ENCODE measurements at places on chromosomes 7 and 10. TPM values are rescaled to one million over a fixed set of nuclear protein-coding genes. Genes with fewer than 3 reads are reported as not detected.

DNA sequence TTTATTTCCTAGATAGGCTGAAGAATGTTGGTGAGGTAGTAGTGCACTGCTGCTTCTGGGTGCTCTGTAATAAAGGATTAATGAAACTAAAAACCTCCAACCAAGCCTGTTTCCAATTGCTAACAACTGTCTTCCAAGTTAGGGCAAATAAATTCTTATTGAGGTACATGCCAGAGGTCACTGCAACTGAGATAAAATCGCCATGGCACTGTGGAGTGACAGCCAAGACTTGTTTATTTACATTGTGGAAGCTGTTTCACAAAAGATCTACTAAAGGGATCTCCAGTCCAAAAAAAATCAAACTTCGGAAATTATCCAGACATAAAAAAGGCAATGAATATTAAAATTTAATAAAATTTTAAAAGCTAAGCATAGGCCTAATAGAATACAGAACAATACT is 65.2 kb downstream of the HYCC1 start:
- DNase-seq, result no peak

DNA sequence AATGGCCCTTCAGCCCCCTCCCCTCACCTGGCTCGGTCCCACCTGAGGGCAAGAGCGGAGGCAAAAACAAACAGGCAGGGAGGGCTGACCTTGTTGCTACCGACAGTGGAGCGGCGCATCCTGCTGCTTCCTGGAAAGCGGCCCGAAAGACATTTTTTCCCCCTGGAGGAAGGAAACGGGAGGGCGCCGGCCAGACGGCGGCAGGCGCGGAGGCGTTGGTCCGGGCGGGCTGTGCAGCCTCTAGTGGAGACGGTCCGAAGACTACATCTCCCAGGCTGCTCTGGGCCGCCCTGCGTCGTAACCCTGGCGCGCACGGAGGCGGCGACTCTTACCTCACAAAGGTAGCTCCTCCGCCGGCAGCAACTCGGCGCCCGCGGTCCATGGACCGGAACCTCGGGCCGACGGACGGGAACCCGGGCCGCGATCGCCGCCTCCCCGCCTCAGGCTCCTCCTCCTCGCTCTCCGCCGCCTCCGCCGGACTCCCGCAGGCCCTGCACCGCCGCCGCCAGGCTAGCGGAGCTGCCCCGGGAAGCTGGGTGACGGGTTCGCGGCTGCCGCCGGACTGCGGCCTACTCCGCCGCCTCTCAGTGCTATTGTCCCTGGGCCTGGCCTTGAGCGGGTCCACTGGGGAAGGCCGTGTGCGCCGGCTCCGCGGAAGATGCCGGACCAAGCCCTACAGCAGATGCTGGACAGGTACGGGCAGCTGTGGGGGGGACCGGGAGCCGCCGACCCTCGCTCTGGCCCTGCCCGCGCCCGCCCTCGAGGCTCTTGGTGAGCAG is at the start of the genes CPEB3 and MARCHF5:
CPEB3 (minus strand) TSS at position 242 of the 779 bp plus-strand sequence. CDS start 50,728 bp downstream, outside the sequence.
MARCHF5 (plus strand) TSS at position 331 of the 779 bp plus-strand sequence; CDS start at position 659, 328 bp downstream.
- DNase-seq, result peak; percentile 96

DNA sequence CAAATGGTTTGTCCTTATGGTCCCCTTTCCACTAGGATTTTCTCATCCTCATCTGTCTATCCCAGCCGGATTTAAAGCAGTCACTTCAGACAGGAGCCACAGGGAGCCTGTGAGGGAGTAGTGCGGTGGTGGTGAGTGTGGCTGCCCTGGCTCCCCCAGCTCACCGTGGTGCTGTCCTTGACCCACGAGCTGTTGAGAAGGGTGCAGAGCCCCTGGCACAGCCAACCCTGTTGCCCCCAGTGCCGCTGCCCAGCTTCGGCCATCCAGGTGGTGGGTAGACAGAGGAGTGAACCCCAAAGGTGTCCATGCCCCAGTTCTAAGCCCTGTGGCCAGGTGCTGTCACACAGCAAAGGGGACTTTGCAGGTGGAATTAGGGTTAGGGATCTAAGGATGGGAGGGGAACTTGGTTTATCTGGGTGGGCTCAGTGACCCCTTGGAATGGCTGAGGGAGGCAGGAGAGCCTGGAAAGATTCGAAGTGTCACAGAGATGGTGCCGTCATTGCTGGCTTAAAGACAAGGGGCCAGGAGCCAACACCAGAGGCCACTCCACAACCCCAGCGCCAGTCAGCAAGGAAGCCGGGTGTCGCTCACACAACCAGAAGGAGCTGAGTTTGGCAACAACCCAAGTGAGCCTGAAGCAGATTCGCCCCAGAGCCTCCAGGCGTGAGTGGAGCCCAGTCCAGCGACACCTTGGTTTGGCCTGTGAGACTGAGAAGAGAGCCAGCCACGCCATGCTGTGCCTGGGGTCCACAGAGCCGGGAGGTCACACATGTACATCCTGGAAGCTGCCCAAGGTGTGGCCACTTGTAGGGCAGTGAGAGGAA is 142.4 kb downstream of the ADCY1 start:
- DNase-seq, result no peak

- DNase-seq, result no peak
These were observed 266.6 kb downstream of the DNAJB9 start for GRCh38 chr7:108836256-108836655.

DNA sequence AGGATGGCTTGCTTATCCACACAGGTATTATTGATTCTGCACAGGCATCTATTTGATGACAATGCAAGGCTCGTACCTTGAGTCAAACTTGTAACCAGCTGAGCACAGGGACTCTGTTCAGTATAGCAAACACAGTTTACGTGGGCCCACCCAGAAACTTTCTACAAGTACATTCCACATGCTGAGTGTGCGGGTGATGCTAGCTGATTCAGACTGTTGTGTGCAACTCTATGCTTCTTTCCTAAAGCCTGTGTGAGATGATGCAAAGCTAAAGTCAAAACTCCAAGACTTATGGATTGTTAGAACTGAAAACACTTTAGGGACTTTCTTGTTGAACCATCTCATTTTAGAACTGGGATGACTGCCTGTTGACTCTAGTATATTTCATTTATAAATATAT is 21.5 kb upstream of the CALD1 start:
- DNase-seq, result peak; percentile 35

GRCh38 chr7:115088893-115089292 is 167.0 kb downstream of the MDFIC start:
- DNase-seq, result peak; percentile 25

Gene CPA1
- total RNA-seq, result 0.32 TPM

Gene RSBN1L
- 20.6 TPM for total RNA-seq

Gene AKR1C2
- total RNA-seq, result 1.6 TPM

Gene PLA2G12B
- not detected for total RNA-seq

GRCh38 chr10:61110188-61110844 is 166.3 kb upstream of the RHOBTB1 start:
- no peak for DNase-seq

Gene ARHGEF35
- total RNA-seq, result 0.97 TPM

DNA sequence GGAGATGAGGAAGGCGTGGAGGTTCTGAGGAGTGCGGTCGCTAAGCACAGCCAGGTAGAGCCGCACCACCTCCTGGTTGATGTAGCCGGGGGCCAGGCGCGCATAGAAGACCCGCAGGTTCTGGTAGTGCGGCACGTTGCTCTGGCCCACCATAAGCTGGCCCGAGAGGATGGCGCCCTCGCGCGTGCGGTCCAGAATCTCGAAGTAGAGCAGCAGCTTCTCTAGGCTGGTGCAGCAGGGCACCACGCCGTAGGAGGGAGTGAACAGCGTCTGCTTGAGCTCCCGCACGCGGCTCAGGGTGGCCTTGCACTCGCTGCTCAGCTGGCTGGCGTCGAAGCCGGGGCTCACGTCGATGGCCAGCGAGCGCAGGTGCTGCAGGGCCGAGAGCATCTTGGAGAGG is 77.8 kb upstream of the TNRC18 start:
- no peak for DNase-seq

DNA sequence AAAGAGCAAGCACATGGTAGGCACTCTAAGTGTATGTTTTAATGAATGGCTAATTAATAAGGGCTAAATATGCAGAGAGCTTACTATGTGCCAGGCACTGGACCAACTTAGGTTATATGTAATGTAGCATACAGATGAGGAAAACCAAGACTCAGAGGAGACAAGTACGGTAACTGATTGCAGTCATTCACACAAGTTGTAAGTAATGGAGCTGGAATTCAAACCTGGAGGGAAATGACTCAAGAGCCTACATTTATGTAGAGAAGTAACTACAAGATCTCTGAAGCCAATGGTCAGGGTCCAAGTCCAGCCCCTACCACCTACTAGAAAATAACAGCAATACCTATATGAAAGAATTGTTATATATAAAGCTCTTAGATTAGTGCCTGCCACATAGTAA is 97.3 kb upstream of the KCNIP2 start:
- no peak for DNase-seq

DNA sequence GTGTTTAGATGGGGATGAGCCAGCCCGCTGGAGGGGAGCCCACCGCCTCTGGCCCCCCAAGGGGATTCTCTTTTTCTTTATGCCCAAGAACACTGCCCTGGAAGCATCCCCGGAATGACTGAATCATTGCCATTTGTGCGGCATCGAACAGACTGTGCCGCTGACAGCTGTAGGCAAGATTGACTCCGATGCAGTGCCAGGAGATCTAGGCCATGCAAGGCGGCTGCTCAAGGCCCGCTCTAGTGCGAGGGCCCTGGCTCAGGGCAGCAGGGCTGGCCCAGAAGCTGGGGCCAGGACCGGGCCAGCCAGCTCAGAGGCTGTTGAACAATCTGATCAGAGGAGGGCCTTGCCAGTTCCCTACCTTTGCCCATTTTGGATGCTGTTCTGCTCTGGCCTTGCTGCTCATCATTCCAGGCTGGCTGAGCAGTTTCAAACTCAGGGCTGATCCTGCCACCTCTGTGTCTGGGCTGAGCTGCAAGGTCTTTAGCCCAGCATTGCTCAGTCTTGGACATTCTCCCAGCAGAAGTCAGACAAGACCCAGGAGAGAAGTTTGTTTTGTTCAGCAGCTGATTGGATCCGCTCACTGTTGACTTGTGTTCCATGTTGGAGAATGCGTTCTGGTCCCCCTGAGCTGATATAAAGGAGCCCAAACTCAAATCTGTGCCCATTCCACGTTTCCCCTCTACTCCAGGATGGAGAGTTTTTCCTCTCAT is 485.3 kb upstream of the GALNT17 start:
- no peak for DNase-seq

DNA sequence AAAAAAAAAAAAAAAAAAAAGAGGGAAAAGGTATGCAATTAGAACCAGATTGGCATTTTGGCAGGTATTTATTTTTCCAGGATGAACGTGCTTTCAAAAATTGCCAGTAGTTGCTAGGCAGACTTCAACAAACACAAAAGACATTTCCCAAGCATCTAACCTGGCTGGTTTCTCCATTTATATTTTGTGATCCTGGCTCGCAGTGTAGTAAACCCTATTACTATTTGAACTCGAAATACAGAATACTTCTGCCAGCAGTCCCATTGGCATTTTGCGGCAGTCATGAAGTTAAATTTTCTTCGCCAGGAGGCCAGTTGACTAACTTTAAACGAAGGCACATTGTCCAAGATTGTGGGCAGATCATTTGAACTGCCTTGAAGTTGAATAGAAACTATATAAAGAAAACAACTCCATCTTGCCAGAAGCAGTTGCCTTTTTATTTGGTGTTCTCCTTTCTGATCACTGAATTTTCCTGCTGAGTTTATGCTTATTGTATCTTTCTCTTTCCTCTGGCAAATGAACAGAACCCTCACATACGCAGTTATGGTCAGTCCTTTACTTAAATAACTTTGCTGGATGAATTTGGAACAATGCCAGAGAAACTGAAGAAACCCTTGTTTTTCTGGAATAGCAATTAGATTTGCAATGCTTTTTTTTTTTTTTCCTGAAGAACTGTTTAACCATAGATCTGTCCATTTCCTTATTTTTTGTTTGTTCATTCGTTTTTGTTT is 132.9 kb downstream of the BICC1 start:
- no peak for DNase-seq

Gene DENND11
- total RNA-seq, result 5.6 TPM

- no peak for DNase-seq
These were observed 156.2 kb downstream of the EVX1 start for GRCh38 chr7:27398851-27399250.

DNA sequence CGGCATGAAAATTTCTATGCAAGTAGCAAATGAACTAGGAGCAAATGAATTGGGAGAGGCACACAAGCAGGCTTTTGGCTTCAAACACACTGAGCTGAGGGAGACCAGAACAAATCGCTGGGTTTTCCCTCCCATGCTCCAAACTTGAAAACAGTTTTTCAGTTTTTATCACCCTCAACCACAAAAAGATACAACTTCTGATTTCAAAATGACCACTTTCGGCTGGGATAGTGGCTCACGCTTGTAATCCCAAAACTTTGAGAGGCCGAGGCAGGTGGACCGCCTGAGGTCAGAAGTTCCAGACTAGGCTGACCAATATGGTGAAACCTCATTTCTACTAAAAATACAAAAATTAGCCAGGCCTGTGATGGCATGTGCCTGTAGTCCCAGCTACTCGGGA is 9.0 kb upstream of the CHUK start:
- no peak for DNase-seq

- peak; percentile 66 for DNase-seq
These were observed 37.0 kb upstream of the PDCD4 start for GRCh38 chr10:110834629-110835301.

DNA sequence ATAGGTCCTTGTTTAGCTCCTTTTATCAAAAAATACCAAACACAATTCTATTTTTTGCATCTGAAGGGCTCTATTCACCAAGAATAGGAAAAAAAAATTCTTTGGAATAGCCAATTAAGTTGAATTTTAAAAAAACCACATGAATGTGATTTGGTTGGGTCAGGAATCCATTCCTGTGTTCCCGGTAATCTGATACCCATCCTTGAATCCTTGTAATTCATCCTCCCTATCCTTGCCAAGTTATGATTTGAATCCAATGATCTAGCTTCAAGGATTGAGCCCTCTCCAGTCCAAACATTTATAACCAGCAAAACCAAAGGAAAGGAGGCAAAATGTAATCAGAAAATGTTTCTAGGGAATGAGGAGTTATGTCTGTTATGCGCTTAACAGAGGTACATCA is 86.6 kb downstream of the CFAP58 start:
- no peak for DNase-seq

DNA sequence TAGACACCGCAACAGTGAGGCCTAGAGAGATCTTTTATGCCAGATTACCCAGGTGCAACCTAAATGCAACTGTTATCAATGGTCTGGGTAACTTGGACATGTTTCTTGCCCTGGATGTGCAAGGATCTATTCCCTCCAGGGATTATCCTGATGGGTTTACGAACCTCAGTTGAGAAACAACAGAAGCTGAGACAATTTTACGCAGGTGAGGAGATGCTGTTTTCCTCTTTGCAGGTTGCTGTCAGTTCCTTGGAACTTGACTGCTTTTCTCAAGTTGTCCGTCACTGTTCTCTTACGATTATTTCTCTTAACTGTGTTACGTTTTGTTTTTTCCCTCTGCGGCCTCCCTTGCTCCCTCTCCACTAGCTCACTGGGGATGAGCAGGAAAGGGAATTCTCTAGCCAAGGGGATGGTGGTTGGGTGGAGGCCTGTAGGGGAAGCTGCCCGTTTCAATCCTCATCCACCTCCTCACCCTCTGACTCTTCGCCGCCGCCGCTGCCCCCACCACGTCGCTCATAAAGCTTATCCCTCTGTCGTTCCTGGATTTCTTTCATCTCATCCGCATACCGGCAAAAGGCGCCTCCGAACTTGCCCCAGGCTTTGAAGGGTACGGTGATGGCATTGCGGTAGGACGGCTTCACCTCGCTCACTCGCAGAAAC is 1.2 kb downstream of the PURB start:
- DNase-seq, result peak; percentile 12

GRCh38 chr7:43454936-43455518 is 127.9 kb upstream of the STK17A start:
- peak; percentile 59 for DNase-seq
